ENCODE measurements at places on chromosomes 1 and 21.

DNA sequence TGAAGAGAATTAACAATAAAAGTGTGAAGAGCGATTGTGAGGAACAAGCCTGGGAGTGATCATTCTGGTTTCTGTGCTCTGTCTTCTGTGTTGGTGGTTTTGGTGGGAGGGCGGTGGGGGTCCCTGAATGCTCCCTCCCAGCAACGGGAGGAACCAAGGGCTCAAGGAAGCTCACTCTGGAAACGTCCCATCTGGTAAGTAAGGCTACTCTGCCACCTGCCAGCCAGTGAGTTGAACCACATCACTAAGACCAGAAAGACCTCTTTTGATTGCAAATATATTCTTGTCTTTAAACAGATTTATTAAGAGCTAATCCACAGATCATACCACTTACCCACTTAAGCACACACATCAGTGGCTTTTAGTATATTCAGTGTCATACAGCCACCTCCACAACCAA lies 125.0 kb downstream of the PRDM2 start:
- DNase-seq, result no peak

DNA sequence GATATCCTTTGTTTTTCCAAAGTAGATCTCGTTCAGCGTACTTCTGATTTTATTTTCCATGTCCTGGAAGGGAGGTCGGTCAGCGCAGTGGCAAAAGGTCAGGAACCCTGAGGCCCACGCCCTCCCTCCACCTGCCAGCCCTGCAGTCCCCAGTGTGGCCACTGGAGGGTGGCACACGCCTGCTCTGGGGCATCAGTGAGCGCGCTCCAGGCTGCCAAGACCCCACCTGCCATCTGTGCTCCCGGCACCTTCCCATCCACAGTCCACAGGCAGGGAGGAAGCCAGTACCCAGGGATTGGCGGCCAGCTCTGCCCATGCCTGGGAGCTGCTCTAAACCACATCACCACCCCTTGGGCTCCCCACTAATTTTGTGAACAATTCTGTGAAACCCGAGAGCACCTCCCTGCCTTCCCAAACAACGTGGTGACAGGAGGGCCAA lies 32.3 kb downstream of the SLC66A1 start:
- peak; percentile 22 for DNase-seq

- no peak for DNase-seq
Measured at GRCh38 chr1:206080026-206080820, 27.2 kb downstream of the RHEX start.

- peak; percentile 37 for DNase-seq
Measured at GRCh38 chr21:37862536-37862935, 53.7 kb downstream of the KCNJ6 start.

- no peak for DNase-seq
Measured at GRCh38 chr1:224054012-224054411, 59.9 kb upstream of the FBXO28 start.

DNA sequence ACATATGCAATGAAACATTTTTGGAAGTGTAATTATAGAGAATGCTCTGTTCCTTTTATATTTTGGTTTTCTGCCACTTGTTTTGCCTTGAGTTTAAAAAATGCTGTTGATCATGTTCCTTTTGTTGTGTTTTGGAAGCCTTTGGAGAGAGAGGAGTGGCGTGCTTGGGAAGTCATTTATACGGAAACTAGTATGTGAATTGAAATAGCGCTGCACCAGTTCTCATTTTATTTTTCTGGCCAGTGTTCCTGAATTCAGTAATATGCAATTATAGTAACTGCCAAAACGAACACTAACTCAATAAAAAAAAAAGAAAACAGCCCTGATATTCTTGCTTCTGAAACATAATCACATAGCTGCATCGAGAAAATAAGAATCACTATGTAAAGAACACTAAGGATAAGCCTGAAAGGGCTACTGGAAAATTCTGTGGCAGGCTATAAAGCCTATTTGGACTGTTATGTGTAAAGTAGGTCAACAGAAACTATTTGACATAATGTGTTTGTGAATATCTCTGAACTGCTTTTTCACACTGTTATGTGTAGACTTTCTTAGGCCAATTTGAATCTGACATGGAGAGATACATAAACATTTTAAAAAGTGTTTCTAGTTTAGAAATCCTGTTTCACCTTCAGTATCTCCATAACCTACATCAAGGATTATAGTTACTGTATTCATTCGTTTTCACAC lies 742.0 kb downstream of the KCNT2 start:
- no peak for DNase-seq

DNA sequence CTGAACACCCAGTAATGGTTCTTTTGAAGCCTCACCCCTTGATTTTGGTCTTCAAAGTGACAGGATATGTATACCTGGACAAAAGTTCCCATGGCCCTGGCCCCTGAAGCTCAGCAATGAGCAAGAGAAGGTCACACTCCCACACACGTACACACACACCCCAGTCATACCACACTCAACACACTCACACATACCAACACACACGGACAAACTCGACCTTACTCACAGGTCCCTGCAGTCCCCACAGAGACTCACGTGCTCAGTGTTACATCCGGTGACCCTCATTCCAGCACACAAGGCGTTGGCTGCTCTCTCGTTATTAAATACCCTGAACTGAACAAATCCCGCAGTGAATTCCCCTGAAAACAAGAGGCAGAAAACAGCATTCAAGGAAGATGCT lies 5.9 kb downstream of the ITLN1 start:
- DNase-seq, result no peak

- no peak for DNase-seq
Measured at GRCh38 chr1:38546636-38547035, 312.9 kb downstream of the RRAGC start.

GRCh38 chr1:68963353-68963752 lies 466.5 kb upstream of the DEPDC1 start:
- peak; percentile 61 for DNase-seq

DNA sequence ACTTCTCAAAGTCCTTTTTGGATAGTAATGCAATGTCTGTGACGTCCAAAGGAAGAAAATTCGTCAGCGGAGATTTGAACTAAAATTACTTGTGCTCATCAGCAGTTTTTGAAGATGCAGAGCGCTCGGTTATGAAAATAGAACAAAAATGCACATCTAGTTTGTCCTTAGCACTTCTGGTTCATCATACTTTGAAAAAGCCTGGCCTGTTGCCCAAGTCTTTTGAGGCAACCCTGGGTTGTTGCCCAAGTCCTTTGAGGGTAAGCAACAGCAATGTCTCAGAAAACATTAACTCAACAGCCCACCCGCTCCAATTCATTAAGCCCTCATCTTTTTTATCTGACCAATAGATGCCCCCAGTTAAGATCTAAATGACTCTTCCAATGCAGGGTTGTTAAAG lies 91.9 kb downstream of the HUNK start:
- peak; percentile 6 for DNase-seq

DNA sequence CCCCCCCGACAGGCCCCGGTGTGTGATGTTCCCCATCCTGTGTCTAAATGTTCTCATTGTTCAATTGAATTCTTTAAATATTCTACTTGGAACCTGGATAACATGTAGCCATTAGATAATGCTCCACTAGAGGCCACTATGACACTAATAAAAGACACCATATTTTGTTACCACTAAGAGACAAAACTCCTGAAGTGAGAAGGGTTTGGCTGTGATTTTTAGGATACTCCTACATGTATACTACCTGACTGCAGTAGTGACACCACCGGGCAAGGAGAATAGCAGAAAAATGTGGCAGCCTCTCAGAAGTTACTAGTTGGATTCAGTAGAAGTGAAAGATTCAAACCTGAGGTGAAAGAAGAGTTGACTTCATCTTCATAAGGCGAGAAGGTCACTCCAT lies 36.0 kb downstream of the F5 start:
- DNase-seq, result peak; percentile 44

DNA sequence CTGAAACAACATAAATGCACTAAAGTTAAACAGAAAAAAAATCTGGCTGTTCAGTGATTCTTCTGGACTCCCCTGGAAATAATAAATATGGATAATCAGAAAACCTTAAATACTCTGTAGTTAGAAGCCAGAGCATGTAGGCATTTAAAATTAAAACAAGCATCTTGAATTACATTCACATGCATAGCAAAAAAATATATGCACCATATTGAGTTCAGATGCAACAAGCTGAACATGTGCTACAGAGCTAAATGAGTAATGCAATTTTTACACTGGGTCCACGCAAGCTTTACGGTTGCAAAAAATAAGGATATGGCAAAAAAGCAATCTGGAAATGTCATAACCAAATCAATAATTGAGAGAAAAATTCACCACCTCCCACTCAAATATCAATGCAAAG lies 11.5 kb upstream of the KCNT2 start:
- no peak for DNase-seq

DNA sequence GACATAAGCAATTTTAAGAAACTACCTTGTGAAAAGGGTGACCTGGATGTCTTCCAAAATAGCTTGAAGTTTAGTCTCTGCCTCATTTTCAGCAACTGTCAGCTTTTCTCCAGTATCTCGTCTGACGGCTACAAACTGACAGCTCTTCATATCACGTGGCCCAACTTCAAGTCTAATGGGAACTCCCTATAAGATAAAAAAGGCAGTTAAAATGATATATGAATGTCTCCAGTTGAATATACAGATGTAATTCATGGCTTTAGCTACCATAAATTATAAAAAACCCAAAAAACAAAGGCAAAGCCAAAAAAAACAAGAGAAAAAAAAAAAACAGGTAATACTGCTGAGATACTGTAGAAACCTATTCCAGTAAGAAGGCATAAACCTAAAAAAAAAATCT lies 44.9 kb upstream of the SLC30A10 start:
- DNase-seq, result no peak

DNA sequence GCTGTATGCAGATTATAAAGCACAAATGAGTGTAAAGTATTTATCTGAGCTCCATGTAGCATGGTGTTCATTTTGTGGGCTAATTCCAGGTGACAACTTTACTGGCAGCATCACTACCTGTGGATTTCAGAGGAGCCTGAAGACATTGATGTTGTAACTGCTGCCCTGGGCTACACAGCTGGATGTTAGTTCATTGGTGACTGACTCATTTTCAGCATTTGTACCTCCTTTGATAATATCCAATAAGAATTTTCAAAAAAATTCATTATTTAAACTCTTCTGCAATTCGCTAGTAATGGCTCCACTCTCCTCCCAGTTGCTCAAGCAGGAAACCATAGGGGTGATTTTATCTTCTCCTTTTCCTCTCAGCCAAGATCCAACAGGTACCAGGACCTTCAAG lies 37.3 kb upstream of the HSD3B1 start:
- no peak for DNase-seq
